ENCODE measurements at places on chromosomes 2 and 18. TPM values are rescaled to one million over a fixed set of nuclear protein-coding genes. Genes with fewer than 3 reads are reported as not detected.

- DNase-seq = no peak
Observed at GRCh38 chr2:3780477-3781402, 77.4 kb downstream of the DCDC2C start.

- DNase-seq = no peak
Observed at GRCh38 chr2:81007104-81007503, 702.6 kb upstream of the LRRTM1 start.

DNA sequence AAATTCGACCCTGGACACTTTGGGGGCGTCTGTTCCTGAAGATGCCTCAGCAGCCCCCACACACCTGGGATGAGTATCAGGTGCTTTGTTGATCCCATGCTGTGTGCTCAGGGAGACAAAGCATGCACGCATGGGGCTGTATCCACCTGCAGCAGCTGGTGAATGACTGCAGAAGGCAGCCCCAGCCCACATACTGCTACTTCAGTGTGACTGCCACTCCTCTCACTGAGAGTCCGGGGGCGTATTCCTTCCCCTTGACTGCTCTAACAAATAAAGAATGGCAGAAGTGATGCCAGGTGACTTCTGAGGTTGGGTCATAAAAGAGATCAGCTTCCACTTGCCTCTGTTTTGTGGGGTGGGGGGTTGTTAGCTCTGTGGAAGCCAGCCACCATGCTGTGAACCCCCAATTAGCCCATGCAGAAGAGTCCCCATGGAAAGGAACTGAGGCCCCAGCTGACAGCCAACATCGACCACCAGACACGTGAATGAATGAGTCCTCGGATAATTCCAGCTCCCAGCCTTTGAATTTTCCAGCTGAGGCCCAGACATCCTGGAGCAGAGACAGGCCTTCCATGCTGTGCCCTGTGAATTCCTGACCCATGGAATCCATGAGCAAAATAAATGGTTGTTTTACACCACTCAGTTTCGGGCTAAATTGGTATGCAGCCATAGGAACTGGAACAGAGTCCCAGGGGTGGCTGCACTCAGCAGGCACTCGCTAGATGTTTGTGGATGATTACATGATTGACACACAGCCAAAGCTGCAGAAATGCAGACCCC, 289.3 kb downstream of the CELF4 start:
- no peak for DNase-seq

- DNase-seq = no peak
Observed at GRCh38 chr2:673615-674320, 3.4 kb downstream of the TMEM18 start.

Gene OSR1
- 34.7 TPM for total RNA-seq
